NCI-H524 treated with DMSO at 0.1 percent for 48 hours (cell line): ENCODE measurements at places on chromosomes 1 and 21.

DNA sequence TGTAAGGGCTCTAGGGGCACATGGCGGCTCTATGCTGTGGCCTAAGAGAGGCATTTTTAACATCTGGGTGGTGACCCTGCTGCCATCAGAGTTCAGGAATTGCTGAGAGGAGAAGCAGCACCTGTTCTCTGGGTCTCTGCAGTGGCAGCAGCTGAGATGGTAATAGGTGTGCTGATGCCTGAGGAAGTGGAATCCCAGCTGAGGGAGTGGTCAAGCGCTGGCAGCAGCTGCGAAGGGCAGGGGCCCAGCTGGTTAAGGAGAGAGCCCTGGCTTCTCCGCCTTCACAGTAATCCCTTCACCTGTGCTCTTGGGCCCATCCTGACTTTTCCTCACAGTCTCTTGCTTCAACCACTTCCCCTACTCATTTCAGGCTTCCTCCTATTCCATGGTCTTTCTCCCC is 39.8 kb downstream of the GJA5 start:
- no peak for DNase-seq

- no peak for DNase-seq
Observed at GRCh38 chr1:233268389-233269022, 27.0 kb downstream of the PCNX2 start.

- no peak for DNase-seq
Observed at GRCh38 chr1:89739844-89740216, 81.0 kb upstream of the LRRC8D start.

DNA sequence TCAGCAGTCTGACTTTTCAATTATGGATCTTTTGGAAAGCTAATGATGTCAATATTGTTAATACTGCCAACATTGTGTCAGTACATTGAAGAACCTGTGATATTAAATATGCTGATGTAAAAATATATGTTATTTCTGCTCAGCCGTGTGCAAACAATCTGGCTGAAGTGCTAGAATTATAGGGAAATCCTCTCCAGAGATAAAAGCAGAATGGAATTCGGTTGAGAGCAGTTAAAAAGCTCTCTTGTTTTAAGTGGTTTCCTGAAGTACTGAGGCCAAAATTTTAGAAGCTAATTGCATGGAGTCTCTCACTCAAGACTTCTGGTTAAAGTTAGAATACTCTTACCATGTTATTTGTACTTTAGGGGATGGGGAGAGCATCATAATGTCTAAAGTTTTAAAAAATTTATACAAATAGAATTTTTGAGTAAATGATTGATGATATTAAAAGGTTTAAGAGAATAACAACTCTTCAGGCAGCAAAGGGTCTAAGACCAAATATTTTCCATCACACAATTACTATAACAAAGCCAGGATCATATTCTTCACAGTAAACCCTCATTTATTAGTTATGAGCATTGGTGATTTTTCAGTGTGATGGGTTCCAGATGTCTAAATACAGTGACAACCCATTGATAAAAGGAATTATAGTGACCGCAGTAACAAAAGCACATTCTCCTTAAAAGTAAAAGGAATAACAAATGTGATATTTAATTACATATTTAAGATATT is 834.2 kb upstream of the CXADR start:
- DNase-seq, result peak; percentile 31

GRCh38 chr1:201828217-201828819 is 639 bp upstream of the IPO9 start:
- no peak for DNase-seq
